ENCODE measurements at places on chromosomes 16 and 17. TPM values are rescaled to one million over a fixed set of nuclear protein-coding genes. Genes with fewer than 3 reads are reported as not detected.

The JMJD6 gene
- 23.6 TPM for total RNA-seq

The RHBDL3 gene
- 0.13 TPM for total RNA-seq

The SRCIN1 gene
- 6.1 TPM for total RNA-seq

DNA sequence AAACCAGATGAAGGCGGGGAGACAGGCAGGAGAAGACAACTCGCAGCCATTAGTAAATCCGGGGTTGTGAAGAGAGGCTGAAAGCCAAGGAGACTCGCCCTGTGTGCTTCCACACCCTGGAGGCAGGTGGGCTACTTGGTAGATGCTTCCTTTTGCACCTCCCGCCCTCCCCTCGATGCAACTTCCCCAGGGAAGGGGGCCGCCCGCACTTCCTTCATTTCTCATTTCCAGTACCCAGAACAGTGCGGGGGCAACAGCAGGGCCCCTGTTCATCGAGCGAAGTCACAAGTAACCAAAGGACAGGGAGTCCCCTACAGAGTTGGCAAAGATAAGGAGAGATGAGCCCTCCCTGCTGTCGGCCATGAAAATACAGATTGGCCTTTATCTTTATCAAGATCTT is 25.0 kb downstream of the CCDC40 start:
- no peaks in the 10 kb centered on the region for H3K4me1 ChIP-seq
- no peak overlapping the region for H3K4me3 ChIP-seq
- peaks cover 2% of the 10 kb centered on the region for H3K36me3 ChIP-seq
- H3K27ac ChIP-seq, result no peak overlapping the region
- no peaks in the 10 kb centered on the region for H3K27me3 ChIP-seq
- no peak for DNase-seq

- H3K4me1 ChIP-seq, result peaks cover 10% of the 10 kb centered on the region
- H3K36me3 ChIP-seq, result no peaks in the 10 kb centered on the region
- peak overlapping the region; percentile 87 for H3K27ac ChIP-seq
- no peaks in the 10 kb centered on the region for H3K27me3 ChIP-seq
These were observed 693 bp upstream of the HOXB4 start for GRCh38 chr17:48578616-48579470.

GRCh38 chr17:82684228-82684841 is 14.2 kb downstream of the RAB40B start:
- DNase-seq, result no peak
- H3K4me1 ChIP-seq, result peaks cover 17% of the 10 kb centered on the region
- peak overlapping the region; percentile 95 for H3K27ac ChIP-seq
- no peak overlapping the region for H3K4me3 ChIP-seq
- H3K27me3 ChIP-seq, result no peaks in the 10 kb centered on the region
- H3K36me3 ChIP-seq, result no peaks in the 10 kb centered on the region

DNA sequence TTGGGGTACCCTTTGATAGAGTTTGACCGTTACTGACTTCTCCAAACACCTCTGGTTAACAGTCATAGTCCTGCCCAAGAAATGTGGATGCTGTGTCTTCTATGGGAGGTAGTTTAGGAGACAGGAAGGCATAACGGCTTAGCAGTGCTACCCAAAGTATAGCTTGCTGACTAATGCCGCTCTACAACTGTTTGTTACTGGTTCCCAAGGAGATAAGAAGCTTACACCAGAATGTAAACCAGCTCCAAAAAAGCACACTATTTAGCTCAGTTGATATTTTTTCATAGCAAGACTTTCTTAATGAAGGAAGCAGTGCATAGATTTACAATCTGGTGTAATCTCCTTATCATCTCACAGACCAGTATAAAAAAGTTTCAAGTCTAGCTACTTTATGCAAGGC is 95.7 kb downstream of the HS3ST3B1 start:
- H3K4me3 ChIP-seq, result no peak overlapping the region
- DNase-seq, result no peak
- no peaks in the 10 kb centered on the region for H3K27me3 ChIP-seq
- no peaks in the 10 kb centered on the region for H3K4me1 ChIP-seq
- no peak overlapping the region for H3K27ac ChIP-seq

- H3K4me3 ChIP-seq, result no peak overlapping the region
- no peaks in the 10 kb centered on the region for H3K4me1 ChIP-seq
- H3K27ac ChIP-seq, result no peak overlapping the region
- H3K36me3 ChIP-seq, result peaks cover 7% of the 10 kb centered on the region
- no peaks in the 10 kb centered on the region for H3K27me3 ChIP-seq
These were observed 65.5 kb upstream of the DOC2B start for GRCh38 chr17:246851-247421.

DNA sequence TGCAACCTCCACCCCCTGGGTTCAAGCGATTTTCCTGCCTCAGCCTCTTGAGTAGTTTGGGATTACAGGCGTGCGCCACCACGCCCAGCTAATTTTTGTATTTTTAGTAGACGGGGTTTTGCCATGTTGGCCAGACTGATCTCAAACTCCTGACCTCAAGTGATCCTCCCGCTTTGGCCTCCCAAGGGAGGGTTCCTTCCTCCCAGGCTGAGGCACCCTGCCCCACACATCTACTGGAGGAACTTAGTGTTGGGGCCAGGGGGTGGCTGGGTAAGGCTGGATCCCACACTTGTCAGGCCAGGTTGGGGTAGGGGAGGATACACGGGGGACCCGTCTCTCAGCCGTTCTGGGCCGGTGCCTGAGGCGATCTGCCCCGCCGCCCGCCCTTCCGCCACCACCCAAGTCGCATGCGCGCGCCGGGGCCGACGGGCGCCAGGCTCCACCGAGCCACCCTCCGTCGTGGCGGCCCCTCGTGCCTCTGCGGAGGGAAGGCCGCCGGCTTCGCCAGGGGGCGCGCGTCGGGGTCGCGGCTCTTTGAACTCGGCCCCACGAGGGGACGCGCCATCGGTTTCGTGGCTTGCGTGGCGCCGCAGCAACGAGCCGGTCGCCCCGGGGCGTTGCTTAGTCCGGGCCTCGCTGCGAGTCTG is 15.9 kb downstream of the GRB7 start:
- H3K27me3 ChIP-seq, result no peaks in the 10 kb centered on the region
- peaks cover 24% of the 10 kb centered on the region for H3K4me1 ChIP-seq
- DNase-seq, result no peak

- H3K4me1 ChIP-seq, result no peaks in the 10 kb centered on the region
- no peak overlapping the region for H3K4me3 ChIP-seq
- DNase-seq, result no peak
- no peaks in the 10 kb centered on the region for H3K36me3 ChIP-seq
These were observed 437.8 kb downstream of the SLC39A11 start for GRCh38 chr17:72654706-72655105.

DNA sequence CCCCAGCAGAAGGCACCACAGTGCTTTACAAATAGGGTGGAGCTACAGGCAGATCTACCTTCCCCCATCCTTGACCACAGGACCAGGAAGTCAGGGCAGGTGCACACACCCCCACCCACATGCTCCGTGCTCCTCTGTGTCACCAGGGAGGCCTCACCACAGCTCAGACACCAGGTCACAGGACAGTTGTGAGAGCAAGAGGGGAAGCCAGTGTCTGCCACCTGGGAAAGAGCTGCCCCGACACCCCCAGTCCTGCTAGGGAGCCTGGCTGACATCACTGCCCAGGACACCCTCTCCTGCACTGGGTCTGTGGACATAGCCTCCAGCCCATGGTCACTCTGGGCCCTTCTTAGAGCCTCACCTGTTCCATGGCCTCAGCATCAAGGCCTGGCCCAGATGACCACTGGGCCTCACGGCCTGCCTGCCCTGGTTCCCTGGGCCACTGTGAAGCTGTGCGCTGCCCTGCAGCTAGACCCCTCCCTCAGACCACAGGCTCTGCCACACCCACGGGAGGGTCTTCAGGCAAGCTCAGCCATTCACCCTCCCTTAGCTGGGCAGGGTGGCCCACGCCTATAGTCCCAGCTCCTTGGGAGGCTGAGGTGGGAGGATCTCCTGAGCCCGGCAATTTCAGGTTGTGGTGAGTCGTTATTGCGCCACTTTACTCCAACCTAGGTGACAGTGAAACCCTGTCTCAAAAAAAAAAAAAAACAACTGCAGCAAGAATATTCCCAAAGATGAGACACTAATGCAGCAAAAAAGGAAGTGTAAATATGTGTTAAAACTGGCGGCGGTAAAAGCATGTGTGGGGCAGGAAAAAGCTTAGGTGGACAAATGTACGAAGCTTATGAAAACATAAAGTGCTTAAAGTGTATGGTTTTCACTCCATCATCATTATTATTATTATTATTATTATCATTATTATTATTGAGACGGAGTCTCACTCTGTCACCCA is 14.2 kb downstream of the POLR3K start:
- no peaks in the 10 kb centered on the region for H3K36me3 ChIP-seq
- H3K27ac ChIP-seq, result no peak overlapping the region
- no peaks in the 10 kb centered on the region for H3K27me3 ChIP-seq
- no peak overlapping the region for H3K4me3 ChIP-seq
- peak; percentile 84 for DNase-seq

- no peak for DNase-seq
- H3K36me3 ChIP-seq, result no peaks in the 10 kb centered on the region
- no peak overlapping the region for H3K27ac ChIP-seq
- H3K4me1 ChIP-seq, result peaks cover 10% of the 10 kb centered on the region
- no peaks in the 10 kb centered on the region for H3K27me3 ChIP-seq
These were observed 3.8 kb downstream of the EVPLL start for GRCh38 chr17:18381158-18381952.

- H3K36me3 ChIP-seq, result no peaks in the 10 kb centered on the region
- no peaks in the 10 kb centered on the region for H3K27me3 ChIP-seq
- no peak for DNase-seq
These were observed 31.0 kb downstream of the CDH13 start for GRCh38 chr16:82657786-82658185.

DNA sequence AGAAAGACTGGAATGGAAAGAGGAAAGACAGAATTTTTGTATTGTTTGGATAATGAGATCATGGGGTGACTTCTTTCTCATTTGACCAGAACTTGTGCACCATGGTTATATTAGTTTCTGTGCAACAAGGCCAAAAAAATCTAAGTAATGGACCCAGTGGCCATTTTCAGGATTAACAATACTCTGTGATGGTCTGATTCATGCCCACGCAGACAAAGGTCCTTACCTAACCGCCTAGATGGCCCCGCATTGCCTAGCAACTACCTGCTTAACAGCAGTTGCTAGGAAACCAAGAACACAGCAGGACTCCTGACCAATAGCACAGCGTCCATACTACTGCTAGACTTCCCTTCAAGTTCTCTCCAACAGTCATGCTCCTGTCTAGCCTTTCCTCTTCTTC is 22.4 kb downstream of the MIS12 start:
- peak; percentile 73 for DNase-seq
- no peaks in the 10 kb centered on the region for H3K4me1 ChIP-seq
- no peak overlapping the region for H3K27ac ChIP-seq
- H3K27me3 ChIP-seq, result no peaks in the 10 kb centered on the region
- H3K4me3 ChIP-seq, result no peak overlapping the region

GRCh38 chr17:7292194-7292593 is 2.2 kb downstream of the YBX2 start:
- no peak overlapping the region for H3K4me3 ChIP-seq
- H3K36me3 ChIP-seq, result no peaks in the 10 kb centered on the region
- no peak overlapping the region for H3K27ac ChIP-seq
- peaks cover 3% of the 10 kb centered on the region for H3K27me3 ChIP-seq
- DNase-seq, result no peak

DNA sequence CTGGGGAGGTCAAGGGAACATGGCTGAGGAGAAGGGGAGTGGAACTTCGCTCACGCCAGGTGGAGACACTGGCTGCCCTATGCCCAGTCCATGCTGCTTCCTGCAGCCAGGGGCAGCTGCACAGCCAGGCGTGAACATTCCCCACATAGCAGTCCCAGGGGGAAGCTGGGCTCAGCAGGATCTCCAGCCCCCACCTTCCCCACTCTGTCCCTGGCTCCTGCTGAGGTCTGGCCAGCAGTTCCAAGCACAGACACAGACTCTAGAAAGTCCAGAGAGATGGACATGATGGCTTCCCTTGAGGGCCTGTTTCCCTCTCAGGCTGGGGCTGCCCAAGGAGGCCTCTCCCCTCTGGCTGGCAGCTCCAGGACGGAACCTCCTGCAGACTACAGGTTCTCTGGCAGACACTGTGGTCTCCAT is 9.3 kb downstream of the JUP start:
- no peak overlapping the region for H3K4me3 ChIP-seq
- peaks cover 4% of the 10 kb centered on the region for H3K36me3 ChIP-seq
- peaks cover 7% of the 10 kb centered on the region for H3K4me1 ChIP-seq
- H3K27ac ChIP-seq, result peak overlapping the region; percentile 95
- peak; percentile 88 for DNase-seq
- no peaks in the 10 kb centered on the region for H3K27me3 ChIP-seq

DNA sequence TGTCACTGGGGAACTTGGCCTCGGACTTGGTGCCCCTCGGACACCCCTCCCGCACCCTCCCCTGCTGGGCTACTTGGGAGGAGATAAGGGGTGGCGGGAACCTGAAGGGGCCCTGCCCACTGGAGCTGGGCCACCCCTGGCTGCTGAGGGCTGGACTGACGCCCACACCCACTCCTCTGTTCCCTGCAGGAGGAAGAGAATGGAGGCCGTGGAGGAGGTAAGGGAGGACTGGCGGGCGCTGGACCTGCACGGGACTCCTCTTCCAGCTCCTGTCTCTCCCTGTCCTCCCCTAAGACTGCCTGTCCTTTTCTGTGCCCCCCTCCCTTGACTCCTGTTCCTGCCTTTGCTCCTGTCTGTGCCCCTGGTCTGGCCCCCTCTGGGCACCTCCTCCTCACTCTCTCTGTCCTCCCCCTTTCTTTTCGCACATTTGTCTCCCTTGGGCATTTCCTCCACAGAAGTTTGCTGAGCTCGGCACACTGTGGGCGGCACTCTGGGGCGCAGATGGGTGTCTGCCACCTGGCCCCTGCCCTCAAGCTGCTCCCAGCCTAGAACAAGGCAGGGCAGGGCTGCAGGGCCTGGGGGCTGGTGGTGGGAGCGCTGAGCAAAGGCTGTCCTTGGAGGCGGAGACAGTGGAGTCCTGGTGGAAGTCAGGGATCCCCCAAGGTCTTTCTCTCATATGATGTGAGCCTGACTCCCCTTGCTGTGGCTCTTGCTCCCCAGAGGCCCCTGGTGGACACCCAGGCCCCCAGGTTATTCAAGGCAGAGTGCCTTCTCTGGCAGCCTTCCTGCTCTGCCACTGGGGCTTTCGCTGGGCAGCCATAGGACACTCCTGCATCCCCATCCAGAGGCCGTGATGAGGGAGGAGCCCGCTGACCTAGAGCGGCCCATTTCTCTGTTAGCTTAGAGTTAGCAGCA is 32.7 kb downstream of the ARHGAP23 start:
- no peaks in the 10 kb centered on the region for H3K27me3 ChIP-seq
- no peak overlapping the region for H3K27ac ChIP-seq
- no peak for DNase-seq
- no peak overlapping the region for H3K4me3 ChIP-seq

DNA sequence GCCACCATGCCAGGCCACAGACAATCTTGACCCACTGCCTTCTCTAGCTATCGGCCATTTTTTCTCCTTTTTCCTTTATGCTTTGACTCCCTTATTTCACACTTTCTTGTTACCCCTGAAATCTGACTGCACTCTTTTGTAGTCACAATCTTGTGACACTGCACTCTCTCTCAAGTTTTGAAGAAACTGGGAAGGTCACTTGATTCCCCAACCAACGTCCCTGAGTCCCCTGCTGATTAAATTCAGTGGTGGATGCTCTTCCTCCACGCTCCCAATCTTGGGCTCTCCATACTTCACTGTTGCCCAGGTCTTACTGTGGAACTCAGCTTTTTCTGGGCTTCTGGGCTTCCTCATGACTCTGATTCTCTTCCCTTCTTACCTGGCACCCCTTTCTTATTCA is 33.9 kb downstream of the PECAM1 start:
- H3K4me1 ChIP-seq, result no peaks in the 10 kb centered on the region
- H3K27me3 ChIP-seq, result no peaks in the 10 kb centered on the region
- H3K27ac ChIP-seq, result no peak overlapping the region
- no peak overlapping the region for H3K4me3 ChIP-seq
- H3K36me3 ChIP-seq, result no peaks in the 10 kb centered on the region
